ENCODE measurements at places on chromosomes 5 and 9. TPM values are rescaled to one million over a fixed set of nuclear protein-coding genes. Genes with fewer than 3 reads are reported as not detected.

- H3K27me3 ChIP-seq, result peaks cover 3% of the 10 kb centered on the region
- H3K4me1 ChIP-seq, result peaks cover 37% of the 10 kb centered on the region
- H3K36me3 ChIP-seq, result no peaks in the 10 kb centered on the region
- H3K4me3 ChIP-seq, result no peak overlapping the region
Observed at GRCh38 chr9:132991351-132992300, 13.1 kb downstream of the GFI1B start.

Gene FBXW5
- total RNA-seq, result 70.5 TPM

DNA sequence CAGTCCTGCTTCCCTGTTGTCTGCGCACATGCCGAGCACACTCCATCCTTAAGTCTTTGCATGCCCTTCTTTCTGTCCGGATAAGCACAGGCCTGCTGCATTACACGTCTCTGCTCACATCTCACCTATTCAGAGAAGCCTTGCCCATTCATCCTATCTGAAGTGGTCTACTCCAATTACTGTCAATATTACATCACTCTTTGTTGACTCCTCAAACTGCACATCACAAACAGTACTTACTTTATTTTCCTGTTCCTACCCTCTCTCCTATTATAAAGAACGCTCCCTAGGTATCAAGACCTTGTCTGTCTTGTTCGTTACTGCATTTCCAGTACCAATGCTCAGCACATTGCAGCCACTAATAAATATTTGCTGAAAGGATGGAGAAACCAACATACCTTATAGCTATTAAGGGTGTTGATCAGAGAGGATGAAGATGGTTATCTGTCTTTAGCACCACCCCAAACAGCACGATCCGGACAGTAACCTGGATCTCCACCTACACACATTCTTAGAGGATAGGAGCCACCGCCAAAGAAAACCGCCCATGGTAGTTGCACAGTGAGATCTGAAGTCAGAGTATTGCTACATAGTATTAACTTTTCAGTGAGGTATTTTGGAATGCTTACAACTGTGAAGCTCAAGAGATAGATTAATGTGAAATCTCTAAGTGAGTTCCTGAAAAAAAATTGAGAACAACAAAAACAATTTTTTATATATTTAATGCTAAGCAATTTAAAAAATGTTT is 1.6 kb upstream of the PRRC1 start:
- H3K27ac ChIP-seq, result no peak overlapping the region
- no peak overlapping the region for H3K4me3 ChIP-seq

GRCh38 chr9:27440888-27441740 is 83.0 kb upstream of the IFNK start:
- H3K4me3 ChIP-seq, result no peak overlapping the region
- peaks cover 40% of the 10 kb centered on the region for H3K4me1 ChIP-seq
- H3K27ac ChIP-seq, result no peak overlapping the region
- DNase-seq, result no peak
- H3K27me3 ChIP-seq, result no peaks in the 10 kb centered on the region

Gene SPATA31C1
- not detected for total RNA-seq

DNA sequence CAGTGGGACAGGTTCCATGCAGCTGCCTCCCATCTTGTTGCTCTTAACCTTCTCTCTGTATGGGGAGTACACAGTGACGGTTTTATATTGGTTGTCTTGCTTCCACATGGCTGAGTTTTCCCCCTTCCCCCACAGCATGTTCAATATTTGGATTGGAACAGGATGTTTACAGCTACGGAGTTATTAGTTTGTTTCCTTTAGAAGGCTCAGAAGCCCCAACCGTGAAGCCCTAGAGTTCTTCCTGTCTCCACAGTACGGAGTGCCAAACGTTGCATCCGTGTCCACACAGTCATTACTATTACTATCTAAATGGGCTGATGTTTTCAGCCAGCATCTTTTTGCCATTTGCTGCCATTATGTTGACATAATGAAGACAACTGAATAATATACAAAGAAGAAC is 277.5 kb downstream of the MARCHF11 start:
- no peaks in the 10 kb centered on the region for H3K27me3 ChIP-seq
- H3K4me3 ChIP-seq, result no peak overlapping the region
- no peak overlapping the region for H3K27ac ChIP-seq

DNA sequence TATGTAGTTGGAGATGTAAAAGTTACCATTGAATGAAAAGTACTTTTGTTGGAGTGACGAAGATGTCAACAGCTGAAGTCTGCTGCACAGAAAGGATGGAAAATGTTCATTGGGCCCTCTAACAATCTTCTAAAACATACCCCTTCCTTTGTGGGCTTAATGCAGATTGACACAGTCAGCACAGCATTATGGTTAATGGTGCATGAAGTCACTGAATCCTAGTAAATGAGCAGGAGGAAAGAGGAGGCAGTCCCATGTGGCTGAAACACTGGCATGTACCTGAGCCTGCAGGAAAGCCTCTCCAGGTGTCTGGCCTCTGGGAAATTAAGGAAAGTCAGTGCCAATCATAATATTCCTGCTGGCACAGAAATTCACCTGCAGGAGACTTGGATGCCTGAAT is 153.8 kb downstream of the ARL15 start:
- H3K27me3 ChIP-seq, result no peaks in the 10 kb centered on the region
- H3K4me1 ChIP-seq, result no peaks in the 10 kb centered on the region
- no peaks in the 10 kb centered on the region for H3K36me3 ChIP-seq

GRCh38 chr5:153658149-153658548 is 167.7 kb downstream of the GRIA1 start:
- H3K36me3 ChIP-seq, result no peaks in the 10 kb centered on the region
- DNase-seq, result no peak

GRCh38 chr9:117233016-117233415 is 181.8 kb downstream of the ASTN2 start:
- no peak overlapping the region for H3K27ac ChIP-seq
- H3K4me1 ChIP-seq, result peaks cover 4% of the 10 kb centered on the region
- no peaks in the 10 kb centered on the region for H3K36me3 ChIP-seq
- H3K27me3 ChIP-seq, result no peaks in the 10 kb centered on the region

Gene ARL10
- 11.4 TPM for total RNA-seq

DNA sequence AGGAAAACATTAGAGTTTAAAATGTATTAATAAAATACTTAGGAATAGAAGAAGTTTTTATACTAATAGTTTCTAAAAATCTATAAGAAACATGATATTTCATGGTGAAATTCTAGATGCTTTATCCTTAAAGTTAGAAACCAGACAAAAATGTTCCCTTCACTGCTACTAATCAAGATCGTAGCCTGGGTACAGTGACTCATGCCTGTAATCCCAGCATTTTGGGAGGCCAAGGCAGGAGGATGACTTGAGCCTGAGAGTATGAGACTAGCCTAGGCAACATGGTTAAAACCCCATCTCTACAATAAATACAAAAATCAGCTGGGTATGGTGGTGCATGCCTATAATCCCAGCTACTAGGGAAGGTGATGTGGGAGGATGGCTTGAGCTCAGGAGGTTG is 30.4 kb upstream of the KLF9 start:
- no peak overlapping the region for H3K27ac ChIP-seq
- no peaks in the 10 kb centered on the region for H3K36me3 ChIP-seq
- H3K27me3 ChIP-seq, result no peaks in the 10 kb centered on the region
- no peak overlapping the region for H3K4me3 ChIP-seq
- no peaks in the 10 kb centered on the region for H3K4me1 ChIP-seq
- no peak for DNase-seq

DNA sequence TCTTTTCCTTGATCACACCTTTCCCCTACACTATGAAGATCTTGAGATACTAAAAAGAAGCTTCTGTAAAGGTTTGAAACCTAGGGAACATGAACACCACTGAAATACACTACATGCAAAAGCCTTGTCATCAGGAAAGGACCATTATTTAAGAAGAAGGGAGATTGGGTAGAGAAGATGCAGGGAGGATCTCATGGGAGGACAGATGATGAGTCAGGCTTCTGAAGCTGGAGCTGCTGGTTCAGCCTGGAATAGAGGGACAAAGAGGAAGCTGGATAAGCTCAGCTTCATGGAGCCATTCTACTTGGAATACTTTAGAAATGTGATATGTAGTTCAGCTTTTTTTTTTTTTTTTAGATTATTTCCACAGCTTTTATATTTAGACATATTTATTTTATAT is 169.8 kb downstream of the MAN2A1 start:
- DNase-seq, result no peak
- H3K36me3 ChIP-seq, result peaks cover 47% of the 10 kb centered on the region
- no peaks in the 10 kb centered on the region for H3K27me3 ChIP-seq
- H3K4me3 ChIP-seq, result no peak overlapping the region
- H3K27ac ChIP-seq, result no peak overlapping the region
- peaks cover 20% of the 10 kb centered on the region for H3K4me1 ChIP-seq

DNA sequence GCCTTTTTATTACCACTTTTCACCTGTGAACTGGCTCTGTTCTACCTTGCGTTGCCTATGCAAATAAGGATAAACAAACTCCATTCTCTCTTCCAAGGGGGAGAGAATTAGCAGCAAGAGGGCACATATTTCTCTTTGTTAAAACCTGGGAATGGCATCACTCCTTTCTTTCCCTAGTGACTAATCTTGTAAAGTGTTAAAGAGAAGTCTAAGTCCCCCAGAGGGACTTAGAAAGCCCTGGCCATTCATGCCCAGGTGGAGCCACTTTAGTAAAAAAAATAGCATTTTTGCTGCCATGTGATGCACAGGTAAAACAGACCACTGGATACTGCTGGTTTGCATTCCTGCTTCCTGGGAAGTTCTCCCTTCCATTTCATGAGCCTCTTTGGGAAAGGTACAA is 148.4 kb downstream of the MAN2A1 start:
- no peak overlapping the region for H3K4me3 ChIP-seq
- H3K27ac ChIP-seq, result peak overlapping the region; percentile 58
- peaks cover 46% of the 10 kb centered on the region for H3K36me3 ChIP-seq
- no peak for DNase-seq
- H3K4me1 ChIP-seq, result peaks cover 43% of the 10 kb centered on the region

- no peak for DNase-seq
- H3K4me1 ChIP-seq, result peaks cover 22% of the 10 kb centered on the region
- H3K27ac ChIP-seq, result no peak overlapping the region
- no peak overlapping the region for H3K4me3 ChIP-seq
- H3K27me3 ChIP-seq, result no peaks in the 10 kb centered on the region
Observed at GRCh38 chr5:125298258-125298657, 551.8 kb upstream of the ZNF608 start.

- no peak overlapping the region for H3K4me3 ChIP-seq
- no peaks in the 10 kb centered on the region for H3K27me3 ChIP-seq
- no peak for DNase-seq
- no peaks in the 10 kb centered on the region for H3K36me3 ChIP-seq
Observed at GRCh38 chr5:9380109-9380508, 165.8 kb downstream of the SEMA5A start.

GRCh38 chr9:32716955-32717543 is 66.3 kb upstream of the TMEM215 start:
- no peaks in the 10 kb centered on the region for H3K4me1 ChIP-seq
- H3K4me3 ChIP-seq, result no peak overlapping the region
- H3K36me3 ChIP-seq, result no peaks in the 10 kb centered on the region
- H3K27ac ChIP-seq, result no peak overlapping the region
- DNase-seq, result no peak

Gene CACNA1B
- 11.5 TPM for total RNA-seq

Gene CENPP
- 14.3 TPM for total RNA-seq

Gene COX7C
- 935 TPM for total RNA-seq

GRCh38 chr5:64978546-64978945 is 209.8 kb downstream of the CWC27 start:
- no peaks in the 10 kb centered on the region for H3K4me1 ChIP-seq
- no peak overlapping the region for H3K27ac ChIP-seq
- no peak for DNase-seq
- H3K4me3 ChIP-seq, result no peak overlapping the region
- no peaks in the 10 kb centered on the region for H3K27me3 ChIP-seq
- peaks cover 4% of the 10 kb centered on the region for H3K36me3 ChIP-seq

Gene CXCL14
- 0.64 TPM for total RNA-seq

Gene LCN2
- total RNA-seq, result 3.0 TPM
